Muscle of leg (tissue), 16 donors: ENCODE measurements at places on chromosomes 3 and 15. TPM values are rescaled to one million over a fixed set of nuclear protein-coding genes. Genes with fewer than 3 reads are reported as not detected.

The NUSAP1 gene
- 35.5 TPM for polyA plus RNA-seq

The HCLS1 gene
- 5.9 TPM for polyA plus RNA-seq

The RTP3 gene
- not detected for polyA plus RNA-seq

The DUOXA2 gene
- polyA plus RNA-seq = not detected

GRCh38 chr3:18351069-18351628 is 74.0 kb downstream of the SATB1 start:
- DNase-seq = no peak

DNA sequence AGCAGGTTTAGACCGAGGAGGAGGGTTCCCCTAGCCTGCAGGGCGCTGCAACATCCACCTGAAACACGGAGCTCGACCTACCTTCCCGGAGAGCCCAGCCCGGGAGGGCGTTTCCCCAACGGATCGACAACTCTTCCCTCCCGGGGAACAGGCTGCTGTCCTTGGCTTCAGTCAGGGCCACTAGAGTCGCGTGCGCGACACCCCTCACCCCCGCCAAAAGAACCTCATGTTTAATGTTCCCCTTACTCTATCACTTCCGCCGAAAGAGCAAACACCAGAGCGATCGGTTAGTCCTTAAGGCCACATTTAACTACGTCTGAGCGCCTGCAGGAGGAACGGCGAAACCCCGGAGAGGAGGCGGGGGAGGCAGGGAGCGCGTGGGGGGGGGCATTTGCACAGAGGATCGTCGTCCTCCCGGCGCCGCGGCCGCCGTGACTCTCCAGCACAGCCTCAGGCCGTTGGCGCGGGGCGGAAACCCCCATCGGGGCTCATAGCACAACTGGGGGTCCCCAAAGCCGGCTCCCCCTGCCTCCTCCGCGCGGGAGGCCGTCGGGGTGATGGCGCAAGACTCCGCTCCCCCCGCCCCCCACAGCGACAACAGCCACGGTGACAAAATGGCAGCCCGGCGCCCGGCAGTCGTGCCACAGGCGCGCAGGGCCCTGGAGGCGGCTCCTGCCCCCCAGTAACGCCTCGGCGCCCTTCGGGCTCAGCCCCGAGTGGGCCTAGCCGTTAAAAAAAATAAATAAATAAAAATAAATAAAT is 3.2 kb downstream of the ANP32A start:
- peak; percentile 85 for DNase-seq

GRCh38 chr3:64467255-64467944 is 220.4 kb downstream of the ADAMTS9 start:
- DNase-seq = no peak
